Panc1 (cell line): ENCODE measurements at places on chromosomes 7 and 10.

- no peak for DNase-seq
These were observed 116.8 kb upstream of the BMPER start for GRCh38 chr7:33788531-33788930.

- DNase-seq: no peak
These were observed 160.6 kb downstream of the SEC23IP start for GRCh38 chr10:120052964-120053702.

DNA sequence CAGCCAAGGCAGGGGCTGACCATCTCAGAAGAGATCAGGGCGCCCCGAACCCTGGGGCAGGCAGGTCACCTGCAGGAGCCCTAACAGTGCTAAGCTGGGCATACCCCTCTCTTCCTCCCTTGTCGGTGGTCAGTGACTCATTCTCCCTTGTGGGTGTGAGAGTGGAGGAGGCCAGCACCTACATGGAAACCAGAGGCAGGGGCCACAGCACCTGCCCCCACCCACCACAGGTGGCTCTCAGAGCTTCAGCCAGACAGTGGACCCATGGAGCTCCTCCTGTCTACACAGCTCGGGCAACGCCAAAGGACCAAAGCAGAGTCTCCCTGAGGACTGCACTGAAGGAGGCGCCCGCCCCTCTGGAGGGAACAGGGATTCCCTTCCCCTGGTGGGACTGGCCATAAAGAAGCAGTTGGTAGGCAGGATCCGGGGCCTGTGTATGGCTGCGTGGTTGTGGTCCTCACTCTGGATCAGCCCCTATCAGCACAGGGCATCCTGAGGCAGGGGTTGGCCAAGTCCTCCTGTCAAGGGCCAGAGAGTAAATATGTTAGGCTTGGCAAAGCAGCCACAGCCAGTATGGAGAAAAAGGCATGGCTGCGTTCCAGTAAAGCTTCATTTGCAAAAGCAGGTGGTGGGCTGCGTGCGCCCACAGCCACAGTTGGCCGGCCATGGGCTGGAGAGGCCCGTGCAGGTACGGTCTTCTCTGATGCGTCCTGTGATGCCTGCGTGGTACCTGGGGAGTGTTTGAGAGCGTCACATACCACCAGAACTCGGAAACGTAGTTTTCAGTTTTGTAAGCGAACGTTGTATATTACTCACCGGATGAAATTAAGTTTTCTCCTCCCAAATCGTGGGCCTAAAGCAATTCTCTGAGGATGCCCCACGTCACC lies 198.2 kb downstream of the EBF3 start:
- DNase-seq: no peak

- DNase-seq: no peak
These were observed 108.3 kb upstream of the TCERG1L start for GRCh38 chr10:131419797-131420196.
